Upper lobe of right lung (tissue), 1 donor: ENCODE measurements at places on chromosomes 12 and 14.

DNA sequence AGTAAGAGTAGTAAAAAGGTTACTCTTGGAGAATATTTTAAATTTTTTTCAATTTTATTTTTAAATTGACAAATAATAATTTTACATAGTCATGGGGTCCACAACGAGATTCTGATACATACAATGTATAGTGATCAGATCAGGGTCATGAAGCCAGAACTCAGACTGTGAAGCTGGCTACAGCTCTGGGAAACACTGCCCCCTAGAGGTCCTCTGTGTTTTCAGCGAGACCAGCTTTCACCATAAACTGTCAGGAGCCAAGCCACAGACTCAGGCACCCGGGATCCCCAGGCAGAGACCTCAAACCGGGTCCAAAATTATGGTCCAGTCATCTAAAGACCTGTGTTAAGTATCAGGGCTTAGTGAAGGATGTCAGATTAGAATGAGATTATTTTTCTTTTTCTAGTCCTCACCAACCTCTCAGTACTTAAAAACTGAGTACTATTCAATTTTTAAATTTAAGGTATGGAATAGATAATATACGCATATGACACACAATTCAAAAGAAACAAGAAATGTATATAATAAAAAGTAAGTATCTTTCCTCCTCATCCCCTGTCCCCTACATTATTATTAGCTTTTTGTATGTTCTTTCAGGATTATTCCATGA lies 397.1 kb downstream of the MDGA2 start:
- no peaks in the 10 kb centered on the region for H3K36me3 ChIP-seq
- no peak for DNase-seq
- no peaks in the 10 kb centered on the region for H3K27me3 ChIP-seq
- no peak overlapping the region for H3K4me3 ChIP-seq

- peak overlapping the region; percentile 47 for H3K27ac ChIP-seq
- DNase-seq, result peak; percentile 71
- no peaks in the 10 kb centered on the region for H3K36me3 ChIP-seq
- peak overlapping the region; percentile 56 for H3K4me3 ChIP-seq
- H3K27me3 ChIP-seq, result peaks cover 55% of the 10 kb centered on the region
Measured at GRCh38 chr12:51846911-51847642, 1.4 kb downstream of the FIGNL2 start.

GRCh38 chr14:81402123-81402495 lies 2.0 kb upstream of the STON2 start:
- no peak overlapping the region for H3K4me3 ChIP-seq
- H3K27me3 ChIP-seq, result no peaks in the 10 kb centered on the region
- H3K27ac ChIP-seq, result no peak overlapping the region
- H3K36me3 ChIP-seq, result no peaks in the 10 kb centered on the region
- DNase-seq, result no peak
- peaks cover 13% of the 10 kb centered on the region for H3K4me1 ChIP-seq

DNA sequence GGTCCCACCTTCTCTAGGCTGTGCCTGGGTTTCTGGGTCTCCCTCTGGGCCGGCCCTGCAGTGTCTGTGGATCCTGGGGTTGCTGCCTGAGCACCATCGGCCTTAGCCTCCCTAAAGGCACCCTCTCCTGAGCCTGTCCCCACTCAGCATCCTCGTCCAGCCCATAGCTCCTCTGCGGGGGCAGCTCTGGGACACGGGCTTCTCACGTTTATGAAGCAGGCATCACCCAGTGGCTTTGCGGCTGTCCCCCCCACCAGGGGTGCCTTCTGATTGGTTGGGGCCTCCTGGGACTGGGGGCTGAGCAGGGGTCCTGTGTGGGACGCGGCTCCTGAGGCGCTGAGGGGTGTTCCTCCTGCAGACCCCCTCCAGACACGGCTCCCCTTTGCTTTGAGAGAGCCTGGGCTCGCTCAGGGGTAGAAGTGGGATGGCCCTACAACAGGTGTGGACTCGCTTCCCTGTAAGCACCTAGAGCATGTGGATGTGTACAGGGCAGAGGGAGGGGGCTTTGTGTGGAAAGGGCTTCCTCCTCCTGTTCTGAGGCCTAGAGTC lies 10.7 kb downstream of the ULK1 start:
- peaks cover 23% of the 10 kb centered on the region for H3K4me1 ChIP-seq
- peaks cover 16% of the 10 kb centered on the region for H3K36me3 ChIP-seq
- H3K27me3 ChIP-seq, result no peaks in the 10 kb centered on the region
- H3K27ac ChIP-seq, result no peak overlapping the region
- no peak overlapping the region for H3K4me3 ChIP-seq
- DNase-seq, result no peak

DNA sequence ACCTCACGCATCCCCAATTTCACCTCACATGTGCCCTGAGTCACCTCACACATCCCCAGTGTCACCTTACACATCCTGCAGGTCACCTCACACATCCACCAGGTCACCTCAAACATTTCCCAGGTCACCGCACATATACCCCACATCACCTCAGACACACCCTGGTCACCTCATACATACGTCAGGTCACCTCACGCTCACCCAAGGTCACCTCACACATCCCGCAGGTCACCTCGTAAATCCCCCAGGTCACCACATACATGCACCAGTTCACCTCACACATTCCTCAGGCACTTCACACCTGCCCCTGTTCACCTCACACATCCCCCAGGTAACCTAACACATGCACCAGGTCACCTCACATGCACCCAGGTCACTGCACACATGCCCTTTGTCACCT lies 864.0 kb downstream of the TMEM121 start:
- no peak overlapping the region for H3K27ac ChIP-seq
- no peaks in the 10 kb centered on the region for H3K27me3 ChIP-seq
- no peaks in the 10 kb centered on the region for H3K4me1 ChIP-seq
- no peak for DNase-seq
- H3K36me3 ChIP-seq, result no peaks in the 10 kb centered on the region

DNA sequence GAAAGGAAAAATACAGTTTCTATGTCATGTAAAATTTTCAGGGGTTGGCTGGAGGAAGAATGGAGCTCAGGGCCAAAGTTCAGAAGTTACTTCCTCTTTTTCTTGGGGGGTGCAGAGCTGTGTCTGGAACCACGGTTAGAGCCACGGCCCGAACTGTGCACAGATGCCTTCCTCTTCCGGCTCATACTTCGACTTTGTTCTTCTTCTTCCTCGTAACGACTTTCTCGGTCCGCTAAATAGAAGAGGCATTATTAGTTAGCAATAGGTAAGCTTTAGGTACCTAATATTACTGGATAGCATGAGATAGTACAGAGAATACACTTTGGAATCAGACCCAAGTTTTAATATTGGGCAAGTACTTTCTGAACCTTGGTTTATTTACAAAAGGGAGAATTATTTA lies 31.2 kb downstream of the SUPT16H start:
- no peaks in the 10 kb centered on the region for H3K27me3 ChIP-seq
- H3K36me3 ChIP-seq, result peaks cover 66% of the 10 kb centered on the region
- no peak overlapping the region for H3K4me3 ChIP-seq
- no peaks in the 10 kb centered on the region for H3K4me1 ChIP-seq
- no peak overlapping the region for H3K27ac ChIP-seq
- no peak for DNase-seq

- no peak overlapping the region for H3K27ac ChIP-seq
- no peaks in the 10 kb centered on the region for H3K27me3 ChIP-seq
- no peaks in the 10 kb centered on the region for H3K4me1 ChIP-seq
- no peaks in the 10 kb centered on the region for H3K36me3 ChIP-seq
- no peak for DNase-seq
- no peak overlapping the region for H3K4me3 ChIP-seq
Measured at GRCh38 chr12:66829660-66830325, 150.9 kb upstream of the GRIP1 start.

- no peak overlapping the region for H3K4me3 ChIP-seq
- no peaks in the 10 kb centered on the region for H3K36me3 ChIP-seq
- H3K4me1 ChIP-seq, result no peaks in the 10 kb centered on the region
- H3K27me3 ChIP-seq, result no peaks in the 10 kb centered on the region
Measured at GRCh38 chr12:97536353-97536752, 73.7 kb downstream of the RMST start.

DNA sequence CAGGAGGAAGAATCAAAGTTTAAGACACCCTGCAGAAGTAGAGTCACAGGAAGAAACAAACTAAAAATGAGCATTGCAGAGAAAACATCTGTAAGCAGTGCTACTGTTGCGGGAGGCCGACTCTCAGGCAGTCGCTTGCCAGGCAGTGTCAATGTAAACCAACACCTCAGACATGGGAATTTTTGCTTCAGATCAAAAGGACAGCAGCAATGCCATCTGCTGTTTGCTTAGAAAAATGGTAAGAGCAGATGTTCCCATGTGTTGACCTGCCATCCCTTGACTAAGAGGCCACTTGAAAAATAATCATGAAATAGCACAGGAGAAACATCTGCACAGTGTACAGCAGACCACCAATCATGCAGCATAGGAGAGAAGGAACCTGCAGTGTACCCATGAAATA lies 196.6 kb downstream of the SLC25A21 start:
- H3K27ac ChIP-seq, result no peak overlapping the region
- no peaks in the 10 kb centered on the region for H3K36me3 ChIP-seq
- no peaks in the 10 kb centered on the region for H3K4me1 ChIP-seq
- H3K4me3 ChIP-seq, result no peak overlapping the region
- H3K27me3 ChIP-seq, result no peaks in the 10 kb centered on the region

GRCh38 chr12:27031531-27031930 lies 9.2 kb downstream of the MED21 start:
- no peak overlapping the region for H3K27ac ChIP-seq
- DNase-seq, result no peak
- H3K4me1 ChIP-seq, result no peaks in the 10 kb centered on the region
- H3K27me3 ChIP-seq, result no peaks in the 10 kb centered on the region
- H3K36me3 ChIP-seq, result peaks cover 69% of the 10 kb centered on the region

GRCh38 chr12:125129591-125130255 lies 64.5 kb downstream of the AACS start:
- no peak overlapping the region for H3K27ac ChIP-seq
- H3K4me1 ChIP-seq, result no peaks in the 10 kb centered on the region
- no peak overlapping the region for H3K4me3 ChIP-seq

GRCh38 chr12:20508359-20508758 lies 140.0 kb downstream of the PDE3A start:
- DNase-seq, result no peak
- H3K36me3 ChIP-seq, result no peaks in the 10 kb centered on the region
- no peak overlapping the region for H3K4me3 ChIP-seq
- no peak overlapping the region for H3K27ac ChIP-seq

DNA sequence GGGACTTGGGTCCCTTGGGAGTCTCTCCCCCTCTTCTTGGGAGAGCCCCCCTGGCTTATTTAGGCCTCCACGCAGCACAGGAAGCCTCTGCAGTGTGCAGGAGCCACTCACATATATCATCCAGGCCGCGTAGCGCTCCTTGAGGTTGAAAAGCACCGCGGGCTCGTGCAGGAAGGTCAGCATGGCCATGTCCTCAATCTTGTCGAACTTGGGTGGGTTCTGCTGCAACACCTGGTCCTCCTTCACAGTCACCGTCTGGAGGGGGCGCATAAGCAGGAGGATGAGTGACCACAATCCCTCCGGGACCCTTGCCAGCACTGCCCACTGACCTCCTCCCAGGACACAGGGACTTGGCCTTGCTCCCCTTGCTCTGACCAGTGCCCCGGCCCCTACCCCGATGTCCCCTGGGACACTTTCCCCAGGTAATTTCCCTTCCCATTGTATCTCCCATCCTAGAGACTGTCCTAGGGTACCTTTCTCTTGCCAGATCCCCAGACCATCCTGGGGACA lies 2.5 kb downstream of the MYH6 start:
- no peaks in the 10 kb centered on the region for H3K4me1 ChIP-seq
- no peak overlapping the region for H3K4me3 ChIP-seq
- no peak for DNase-seq
- no peak overlapping the region for H3K27ac ChIP-seq

- H3K27ac ChIP-seq, result no peak overlapping the region
- H3K4me1 ChIP-seq, result no peaks in the 10 kb centered on the region
- no peaks in the 10 kb centered on the region for H3K27me3 ChIP-seq
- DNase-seq, result no peak
- no peak overlapping the region for H3K4me3 ChIP-seq
Measured at GRCh38 chr14:28142400-28143015, 624.1 kb upstream of the FOXG1 start.

DNA sequence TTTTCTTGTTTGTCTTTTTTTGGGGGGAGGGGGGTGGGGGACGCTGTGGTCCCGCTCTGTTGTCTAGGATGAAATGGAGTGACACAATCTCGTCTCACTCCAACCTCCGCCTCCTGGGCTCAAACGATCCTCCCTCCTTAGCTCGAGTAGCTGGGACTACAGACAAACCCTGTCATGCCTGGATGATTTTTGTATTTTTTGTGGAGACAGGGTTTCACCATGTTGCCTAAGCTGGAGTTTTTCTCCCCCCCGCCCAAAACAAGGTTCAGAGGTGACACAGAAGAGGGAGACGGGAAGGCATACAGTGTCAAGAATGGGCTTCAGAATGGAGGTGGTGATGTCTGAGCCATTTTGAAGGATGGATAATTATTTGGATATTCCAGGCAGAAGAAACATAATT lies 116.9 kb upstream of the ATF1 start:
- H3K27ac ChIP-seq, result no peak overlapping the region
- DNase-seq, result no peak
- no peak overlapping the region for H3K4me3 ChIP-seq
- no peaks in the 10 kb centered on the region for H3K4me1 ChIP-seq
- peaks cover 6% of the 10 kb centered on the region for H3K36me3 ChIP-seq

DNA sequence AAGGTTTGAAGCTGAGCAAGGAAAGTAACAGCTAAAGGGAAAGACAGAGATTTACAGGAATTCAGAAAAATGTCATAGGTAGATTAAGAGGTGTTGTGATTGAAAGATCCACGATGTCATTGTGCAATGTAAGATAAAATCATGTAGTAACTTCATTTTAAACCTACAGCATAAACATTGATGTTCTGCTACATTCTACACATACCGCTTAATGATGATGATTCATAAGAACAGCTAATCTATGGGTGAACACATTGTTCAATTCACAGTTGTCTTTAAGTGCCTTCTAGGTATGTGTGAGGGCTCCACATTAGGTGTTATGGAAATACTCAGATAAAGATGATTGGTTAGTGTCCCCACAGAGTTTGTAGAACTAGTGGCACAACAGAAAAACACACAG lies 170.9 kb downstream of the GRIP1 start:
- no peaks in the 10 kb centered on the region for H3K27me3 ChIP-seq
- no peak overlapping the region for H3K27ac ChIP-seq
- no peaks in the 10 kb centered on the region for H3K4me1 ChIP-seq
- H3K4me3 ChIP-seq, result no peak overlapping the region
- H3K36me3 ChIP-seq, result no peaks in the 10 kb centered on the region

DNA sequence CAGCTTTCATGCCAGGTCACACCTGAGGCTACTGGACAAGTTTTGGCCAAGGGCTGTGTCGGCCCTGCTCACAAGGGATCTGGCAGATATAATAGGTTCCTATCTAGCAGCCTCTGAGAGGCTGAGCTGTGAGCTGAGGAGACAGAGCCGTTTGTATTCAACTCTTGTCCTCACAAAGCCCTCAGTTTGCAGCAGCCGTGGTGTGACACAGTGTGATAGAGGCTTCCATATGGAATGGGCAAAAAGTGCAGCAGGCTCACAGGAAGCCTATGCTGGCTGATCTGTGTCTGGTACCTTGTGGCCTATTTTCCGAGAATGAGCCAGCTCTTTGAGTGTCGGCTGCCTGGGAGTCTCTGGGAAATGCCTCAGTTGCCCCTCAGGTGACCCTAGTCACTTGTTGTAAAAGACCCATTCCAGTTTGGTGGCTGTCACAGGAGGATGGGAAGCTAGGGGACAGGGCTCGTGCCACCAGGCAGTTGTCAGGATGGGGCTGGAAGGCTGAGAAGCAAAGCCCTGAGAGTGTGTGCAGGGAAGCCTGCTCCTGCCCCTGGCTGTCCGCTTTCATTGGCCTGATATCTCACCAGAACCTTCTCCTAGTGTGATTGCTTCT lies 16.1 kb downstream of the VRTN start:
- H3K27me3 ChIP-seq, result no peaks in the 10 kb centered on the region
- H3K4me1 ChIP-seq, result no peaks in the 10 kb centered on the region
- no peak overlapping the region for H3K4me3 ChIP-seq
- H3K36me3 ChIP-seq, result no peaks in the 10 kb centered on the region
- no peak overlapping the region for H3K27ac ChIP-seq

- H3K27ac ChIP-seq, result no peak overlapping the region
- no peaks in the 10 kb centered on the region for H3K36me3 ChIP-seq
- no peak for DNase-seq
- H3K4me3 ChIP-seq, result no peak overlapping the region
- H3K27me3 ChIP-seq, result no peaks in the 10 kb centered on the region
Measured at GRCh38 chr12:32163596-32163995, 56.9 kb downstream of the BICD1 start.
